ENCODE measurements at places on chromosomes 12 and 14.

DNA sequence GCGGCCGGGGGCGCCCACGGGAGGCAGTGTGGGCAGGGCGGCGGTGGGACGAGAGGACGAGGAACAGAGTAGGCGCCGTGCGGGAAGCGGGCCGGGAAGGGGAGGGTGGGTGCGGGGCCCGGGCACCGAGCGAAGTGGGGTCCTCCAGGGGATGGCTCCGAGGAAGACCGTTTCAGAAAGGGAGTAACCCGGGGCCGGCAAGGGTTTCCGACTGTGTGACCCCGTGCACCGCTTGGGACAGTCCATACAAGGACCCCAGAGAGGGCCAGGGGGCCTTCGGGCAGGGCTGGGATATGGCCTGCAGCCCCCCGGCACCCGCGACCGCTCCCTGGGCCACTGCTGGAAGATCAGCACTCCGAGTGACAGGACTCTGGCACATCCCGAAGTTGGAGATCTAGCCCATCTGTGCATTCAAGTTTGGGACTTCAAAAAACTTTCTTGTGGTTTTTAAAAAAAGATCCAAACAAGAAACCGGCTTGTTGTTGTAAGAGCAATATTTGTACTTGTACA lies 448 bp downstream of the TSPAN9 start:
- DNase-seq, result no peak

DNA sequence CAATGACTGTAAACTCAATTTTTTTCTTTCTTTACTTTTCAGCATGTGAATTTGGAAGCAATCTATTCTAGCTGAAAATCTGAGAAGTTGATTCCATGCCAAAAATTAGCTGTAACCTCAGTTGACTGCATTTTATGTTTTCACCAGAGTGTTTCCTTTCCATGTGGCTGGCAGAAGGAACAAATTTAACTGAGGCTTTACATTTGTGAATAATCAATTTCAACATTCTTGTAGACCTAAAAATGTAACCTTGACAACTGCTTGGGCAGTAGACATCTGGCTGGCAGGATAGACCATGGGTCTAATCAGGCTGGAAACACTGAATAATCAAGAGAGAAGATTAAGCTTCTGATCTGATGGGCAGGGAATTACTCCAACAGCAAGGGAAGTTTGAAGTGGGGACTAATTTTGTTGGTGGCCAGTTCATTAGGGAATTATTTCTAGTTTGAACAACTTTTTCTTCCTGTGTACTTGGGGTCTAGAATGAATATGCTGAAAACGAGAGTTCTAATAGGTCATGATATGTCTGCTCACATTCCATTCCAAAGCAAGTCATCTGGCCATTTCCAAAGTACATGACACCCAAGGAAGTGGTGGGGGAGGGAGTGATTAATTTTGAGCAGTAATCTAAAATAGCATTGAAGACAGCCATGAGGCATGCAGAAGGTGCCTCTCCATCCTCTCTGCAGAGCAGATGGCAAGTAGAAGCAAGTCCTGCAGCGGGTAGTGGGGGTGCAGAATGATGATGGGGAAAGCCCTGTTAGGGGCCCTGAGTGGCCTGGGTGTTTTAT lies 68.2 kb downstream of the ATP23 start:
- no peak for DNase-seq

GRCh38 chr12:121560392-121561008 lies 20.3 kb downstream of the KDM2B start:
- DNase-seq, result no peak

DNA sequence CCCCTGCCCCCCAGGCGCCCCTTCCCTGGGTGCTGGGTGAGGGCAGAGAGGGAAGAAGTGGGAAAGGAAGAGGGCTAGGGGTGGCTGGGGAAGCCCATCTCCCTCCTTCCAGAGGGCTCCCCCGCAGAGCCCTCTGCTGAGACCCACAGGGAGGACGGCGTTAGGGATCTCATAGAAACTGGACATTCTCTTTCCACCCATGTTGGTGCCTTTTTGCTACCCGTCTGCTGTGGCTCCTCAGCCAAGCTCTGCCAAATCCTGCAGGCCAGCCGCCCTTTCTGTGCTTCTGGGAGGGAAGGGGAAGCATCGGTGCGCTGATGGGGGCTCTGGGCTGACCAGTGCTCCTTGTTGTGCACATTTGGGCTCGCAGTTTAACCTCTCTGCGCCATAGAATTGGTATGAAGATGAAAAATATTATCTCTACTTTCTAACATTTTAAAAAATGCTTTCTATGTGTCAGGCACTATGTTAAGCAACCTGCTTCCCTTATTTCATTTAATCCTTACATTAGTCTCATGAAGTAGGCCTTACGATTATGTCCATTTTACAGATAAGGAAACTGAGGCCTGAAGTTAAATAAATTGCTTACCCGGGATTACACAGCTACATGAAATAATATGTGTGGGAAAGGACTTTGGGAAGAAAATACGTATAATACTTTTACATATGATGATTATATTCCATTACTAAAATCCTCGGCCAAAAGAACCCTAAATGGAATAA lies 981 bp downstream of the SLC48A1 start:
- DNase-seq, result no peak

- no peak for DNase-seq
Measured at GRCh38 chr12:67595365-67595764, 53.2 kb upstream of the DYRK2 start.

DNA sequence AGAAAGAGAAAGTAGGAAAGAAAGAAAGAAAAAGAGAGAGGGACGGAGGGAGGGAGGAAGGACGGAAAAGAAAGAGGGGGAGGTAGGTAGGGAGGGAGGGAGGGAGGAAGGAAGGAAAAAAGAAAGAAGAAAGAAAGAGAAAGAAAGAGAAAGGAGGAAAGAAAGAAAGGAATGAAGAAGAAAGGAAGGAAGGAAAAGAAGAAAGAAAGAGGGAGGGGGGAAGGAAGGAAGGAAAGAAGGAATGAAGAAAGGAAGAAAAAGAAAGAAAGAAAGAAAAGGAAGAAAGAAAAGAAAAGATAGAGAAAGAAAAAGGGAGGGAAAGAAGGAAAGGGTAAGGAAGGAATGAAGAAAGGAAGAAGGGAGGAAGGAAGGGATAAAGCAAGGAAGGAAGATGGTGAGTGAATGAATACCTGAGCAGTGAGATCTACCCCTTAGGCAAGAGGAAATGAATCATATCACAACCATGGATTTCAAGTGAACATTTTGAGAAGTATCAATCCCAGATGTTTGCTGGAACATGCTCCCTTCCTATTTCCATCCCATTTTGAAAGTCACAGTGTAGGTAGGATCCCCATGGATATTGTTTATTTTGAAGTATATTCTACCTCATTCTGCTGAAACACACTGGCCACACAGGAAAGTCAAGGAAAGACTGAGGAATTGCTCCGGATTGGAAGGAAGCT lies 639.4 kb upstream of the TBX3 start:
- DNase-seq, result no peak

GRCh38 chr12:2298556-2299200 lies 245.9 kb downstream of the CACNA1C start:
- DNase-seq, result no peak

DNA sequence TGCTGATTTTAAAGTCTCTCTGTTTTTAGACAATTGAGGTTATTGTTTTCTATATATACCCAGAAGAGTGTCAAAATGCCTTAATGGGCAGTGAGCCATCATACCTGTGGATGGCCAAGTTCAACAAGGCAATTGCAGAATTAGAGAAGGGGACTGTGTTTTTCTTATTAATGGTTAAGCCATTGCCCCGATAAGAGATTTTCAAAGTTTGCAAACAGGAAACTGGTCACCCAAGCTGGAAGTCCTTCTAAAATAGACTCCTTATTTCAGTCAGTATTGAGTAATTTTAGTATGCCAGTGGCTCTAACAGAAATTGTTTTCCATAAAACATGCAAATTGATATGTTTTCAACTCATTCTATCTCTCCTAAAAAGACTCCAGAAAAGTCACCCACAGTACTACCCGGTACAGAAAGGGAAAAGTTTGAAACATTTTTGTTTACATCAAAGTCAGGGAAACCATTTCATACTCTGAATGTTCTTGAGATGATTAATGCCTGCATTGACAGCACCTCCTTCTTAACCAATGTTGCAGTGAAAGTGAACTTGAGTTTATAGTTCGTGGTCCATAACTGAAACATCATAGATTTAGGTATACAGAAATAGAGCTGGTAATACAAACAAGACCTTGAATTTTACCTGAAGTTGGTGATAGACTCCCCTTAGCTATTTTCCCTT lies 191.1 kb downstream of the TMX1 start:
- no peak for DNase-seq

DNA sequence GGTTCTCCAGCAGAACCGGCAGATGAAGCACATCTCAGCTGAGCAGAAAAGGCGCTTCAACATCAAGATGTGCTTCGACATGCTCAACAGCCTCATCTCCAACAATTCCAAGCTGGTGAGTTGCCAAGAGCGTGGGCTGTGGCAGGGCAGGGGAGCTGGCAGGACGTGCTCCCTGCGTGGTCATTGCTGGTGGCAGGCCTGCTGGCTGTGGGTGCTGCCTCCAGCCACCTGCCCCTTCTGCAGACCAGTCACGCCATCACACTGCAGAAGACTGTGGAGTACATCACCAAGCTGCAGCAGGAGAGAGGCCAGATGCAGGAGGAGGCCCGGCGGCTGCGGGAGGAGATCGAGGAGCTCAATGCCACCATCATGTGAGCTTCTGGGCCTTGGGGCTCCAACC lies 35.8 kb downstream of the IL31 start:
- DNase-seq, result no peak

DNA sequence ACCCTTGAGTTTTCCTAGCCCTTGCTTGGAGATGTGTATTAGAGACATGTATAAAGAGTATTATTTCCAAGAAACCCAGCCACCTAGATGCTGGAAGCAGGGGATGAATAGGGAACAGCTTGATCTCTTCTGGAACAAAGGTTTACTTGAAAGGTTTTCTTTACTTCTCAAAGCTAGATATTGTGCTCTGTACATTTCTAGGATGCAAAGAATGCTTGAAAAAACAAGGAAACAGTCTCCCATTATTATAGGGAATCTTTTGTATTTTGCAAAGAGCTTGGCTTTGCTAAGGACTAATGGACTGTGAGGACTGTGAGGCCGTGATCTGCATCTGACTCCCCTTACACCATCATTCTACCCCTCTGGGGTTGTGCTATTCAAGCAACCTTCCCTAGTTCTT lies 77.9 kb downstream of the PRICKLE1 start:
- no peak for DNase-seq

- DNase-seq, result no peak
Measured at GRCh38 chr14:85991156-85991555, 461.2 kb downstream of the FLRT2 start.

- DNase-seq, result no peak
Measured at GRCh38 chr12:40033242-40033630, 72.6 kb downstream of the SLC2A13 start.

- DNase-seq, result no peak
Measured at GRCh38 chr12:77328326-77328725, 263.0 kb upstream of the E2F7 start.

GRCh38 chr14:57755018-57755521 lies 110.8 kb downstream of the SLC35F4 start:
- no peak for DNase-seq

DNA sequence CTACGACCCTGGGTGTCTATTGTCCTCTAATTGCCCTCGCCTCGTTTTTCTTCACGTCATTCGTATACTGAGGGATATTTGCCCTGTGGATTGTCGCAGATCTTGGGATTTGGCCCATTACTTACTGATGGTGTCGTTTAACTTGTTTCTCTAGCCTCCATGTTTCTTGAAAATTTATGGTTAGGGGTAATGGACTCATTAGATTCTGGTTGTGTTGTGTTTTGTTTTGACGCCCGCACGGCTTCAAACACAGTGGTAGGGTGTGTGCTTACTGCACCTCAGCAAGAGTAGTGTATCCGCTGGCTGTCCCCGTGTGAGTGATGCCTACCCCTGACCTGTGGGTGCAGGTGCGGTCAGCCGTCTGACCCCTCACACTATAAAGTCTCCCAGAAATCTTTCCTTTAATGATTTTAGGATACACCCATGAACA lies 874 bp upstream of the RNU6-8 start:
- DNase-seq, result no peak

DNA sequence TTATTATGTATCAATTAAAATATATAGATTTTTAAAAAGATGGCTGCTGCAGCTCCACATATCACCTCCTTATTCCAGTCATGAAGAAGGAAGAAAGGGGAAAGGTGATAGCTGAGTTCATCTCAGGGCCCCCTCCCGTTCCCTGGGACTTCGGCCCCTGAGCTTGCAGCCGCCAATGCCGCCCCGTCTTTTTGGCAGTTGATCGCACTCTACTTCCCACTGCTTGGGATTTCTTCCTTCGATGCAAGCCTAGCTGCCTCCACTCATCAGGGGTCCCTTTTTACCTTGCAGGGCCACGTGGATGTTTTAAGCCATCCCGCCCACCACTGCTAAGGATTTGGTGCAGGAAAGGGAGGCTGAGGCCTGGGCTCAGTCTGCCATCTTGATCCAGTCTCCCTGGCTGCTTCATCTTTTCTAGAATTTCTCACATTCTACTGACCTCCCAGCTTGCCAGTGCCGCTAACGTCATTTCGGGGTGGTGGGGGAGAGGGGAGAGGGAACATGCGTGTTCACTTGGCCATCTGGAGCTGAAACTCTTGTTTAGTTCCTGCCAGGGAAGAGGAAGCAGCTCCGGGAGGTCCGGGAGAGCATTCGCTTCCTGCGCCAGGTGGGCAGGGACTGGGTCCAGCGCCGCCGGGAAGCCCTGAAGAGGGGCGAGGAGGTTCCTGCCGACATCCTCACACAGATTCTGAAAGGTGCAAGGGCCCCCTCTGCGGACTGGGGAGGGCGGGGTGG lies 31.3 kb downstream of the CYP46A1 start:
- DNase-seq, result no peak

GRCh38 chr12:102958073-102958829 lies 777 bp downstream of the ASCL1 start:
- DNase-seq, result no peak

DNA sequence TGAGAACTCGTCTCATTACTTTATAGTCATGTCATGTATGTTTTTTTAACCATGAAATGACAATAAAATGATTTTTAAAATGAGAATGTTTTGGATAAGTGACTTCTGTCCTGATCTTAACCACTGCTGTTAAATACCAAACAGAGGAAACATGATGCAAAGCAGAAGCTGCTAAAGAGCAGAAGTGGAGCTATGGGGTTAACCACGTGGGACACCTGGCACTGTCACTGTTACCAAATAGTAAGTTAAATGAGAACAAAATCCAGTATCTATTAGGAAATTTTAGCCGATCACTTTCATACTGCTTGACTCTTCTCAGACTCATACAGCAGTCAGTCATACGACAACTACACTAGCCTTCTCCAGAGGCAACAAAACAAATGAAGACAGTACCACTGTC lies 82.4 kb downstream of the SCAF11 start:
- DNase-seq, result no peak

- DNase-seq, result no peak
Measured at GRCh38 chr12:115588131-115588530, 689.4 kb downstream of the MED13L start.

- no peak for DNase-seq
Measured at GRCh38 chr12:104506676-104507401, 50.1 kb downstream of the CHST11 start.

GRCh38 chr12:6341417-6342139 lies at the start of gene TNFRSF1A:
Gene TNFRSF1A, minus strand, starts transcription at chr12:6342076. Its CDS starts 262 bp downstream, at chr12:6341814.
- DNase-seq, result no peak

- DNase-seq, result no peak
Measured at GRCh38 chr12:25320123-25321006, 69.6 kb upstream of the KRAS start.

GRCh38 chr14:66056926-66057552 lies 429.1 kb upstream of the CCDC196 start:
- DNase-seq, result no peak
